ENCODE measurements at places on chromosomes 5 and 9.

DNA sequence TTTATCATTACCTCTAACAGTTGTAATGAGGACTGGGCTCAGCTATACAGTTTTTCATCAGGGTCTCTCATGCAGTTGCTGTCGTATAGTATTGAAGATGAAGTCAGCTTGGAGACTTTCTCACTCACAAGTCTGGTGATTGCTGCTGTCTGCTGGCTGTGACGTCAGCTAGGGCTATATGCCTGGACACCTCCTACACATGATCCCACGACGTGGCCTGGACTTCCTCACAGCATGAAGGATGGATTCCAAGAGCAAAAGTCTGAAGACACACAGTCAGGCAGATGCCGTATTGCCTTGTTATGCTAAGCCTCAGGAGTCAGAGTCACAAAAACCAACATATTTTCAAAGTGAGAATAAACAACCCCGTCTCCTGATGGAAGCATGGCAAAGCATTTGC lies 193.3 kb downstream of the LURAP1L start:
- no peak for DNase-seq

DNA sequence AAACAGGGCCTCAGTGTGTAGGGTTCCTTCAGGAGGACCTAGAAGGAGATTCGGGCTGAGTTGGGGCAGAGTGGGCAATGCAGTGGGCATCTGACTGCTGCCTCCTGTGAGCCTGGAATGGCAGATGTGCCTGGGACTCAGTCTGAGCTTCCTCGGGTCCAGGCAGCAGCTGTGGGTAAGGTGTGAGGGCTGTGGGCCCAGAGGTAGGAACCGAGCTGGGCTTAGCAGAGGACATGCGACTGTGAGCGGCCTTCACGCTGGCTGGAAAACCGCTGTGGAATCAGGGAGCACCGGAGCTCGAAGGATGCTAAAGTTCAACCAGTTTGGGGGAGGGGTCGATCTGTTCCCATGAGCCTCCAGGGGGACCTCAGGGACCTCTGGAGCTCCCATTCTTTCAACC lies 137.0 kb downstream of the PAX5 start:
- DNase-seq: no peak

- DNase-seq: no peak
Measured at GRCh38 chr9:114007991-114008666, 70.0 kb downstream of the AMBP start.

DNA sequence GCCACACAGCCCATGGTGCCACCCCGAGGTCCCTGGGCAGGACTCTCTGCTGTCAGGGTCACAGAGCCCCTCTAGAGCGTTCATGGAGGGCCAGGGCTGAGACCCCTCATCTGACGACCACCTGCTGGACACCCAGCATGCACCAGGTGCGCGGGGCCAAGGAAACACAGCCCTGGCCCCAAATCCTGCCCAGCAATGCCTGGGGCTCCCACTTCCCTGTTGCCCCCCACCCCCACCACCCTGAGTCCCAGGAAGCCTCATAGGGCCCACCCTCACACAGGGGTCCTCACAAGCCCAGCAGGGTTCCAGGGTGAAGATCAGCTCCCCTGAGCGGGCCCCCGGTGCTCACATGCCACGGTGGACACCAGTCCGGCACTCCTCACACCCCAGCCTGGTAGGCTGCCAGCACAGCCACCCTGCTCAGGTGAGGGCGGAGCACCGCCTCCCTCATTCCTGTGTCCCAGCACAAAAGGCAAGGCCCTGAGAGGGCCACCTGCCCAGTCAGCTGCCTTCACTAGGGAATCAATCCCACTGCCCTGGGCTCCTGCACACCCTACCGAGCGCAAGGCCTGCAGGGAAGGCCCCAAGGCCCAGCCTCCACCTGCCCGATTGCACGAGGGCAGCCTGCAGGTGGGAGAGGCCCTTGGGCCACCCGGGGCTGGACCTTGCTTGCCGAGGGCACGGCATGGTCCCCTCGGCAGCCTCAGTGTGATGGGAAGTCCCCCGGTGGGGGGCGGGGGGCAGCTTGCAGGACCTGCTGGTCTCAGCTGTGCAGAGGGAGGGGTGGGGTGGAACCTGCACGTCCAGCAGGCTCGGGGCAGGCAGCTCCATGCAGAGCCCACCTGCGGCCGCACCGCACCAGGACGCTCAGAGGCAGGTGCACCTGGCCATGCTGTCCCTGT lies 56.4 kb upstream of the UBAC1 start:
- no peak for DNase-seq

DNA sequence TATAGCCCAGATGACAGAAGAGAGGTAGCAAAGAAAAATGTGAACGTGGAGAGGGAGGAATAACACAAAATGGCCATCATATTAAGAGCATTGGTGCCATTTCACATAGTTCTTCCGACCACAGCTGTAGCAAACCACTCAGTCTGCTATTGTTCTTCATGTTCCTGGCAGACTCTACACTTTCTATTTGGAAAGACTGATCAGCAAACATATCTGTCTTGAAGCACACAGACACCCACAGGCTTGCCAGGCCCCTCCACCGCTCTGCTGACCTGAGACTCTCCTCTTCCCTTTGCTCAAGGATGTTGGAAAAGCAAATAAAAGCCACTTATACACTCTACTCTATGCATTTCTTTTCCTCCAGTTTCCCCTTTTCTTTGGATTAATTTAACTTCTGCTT lies 298.0 kb downstream of the FBXL7 start:
- no peak for DNase-seq

DNA sequence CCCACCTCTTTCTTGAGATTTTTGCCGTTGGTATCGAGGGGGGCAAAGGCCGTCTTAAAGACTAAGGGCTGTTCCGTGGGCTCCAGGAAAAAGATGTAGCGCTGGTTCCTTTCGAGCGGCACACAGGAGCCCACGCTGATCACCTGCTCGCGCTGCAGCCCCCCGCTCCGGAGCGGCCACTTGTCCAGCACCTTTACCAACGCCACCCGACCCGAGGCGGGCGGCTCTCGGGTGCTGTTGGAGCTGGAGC lies 781 bp downstream of the NRG2 start:
- DNase-seq: no peak

GRCh38 chr5:138504799-138505198 lies 38.2 kb downstream of the ETF1 start:
- no peak for DNase-seq

- no peak for DNase-seq
Measured at GRCh38 chr5:142295084-142295758, 29.6 kb downstream of the SPRY4 start.

DNA sequence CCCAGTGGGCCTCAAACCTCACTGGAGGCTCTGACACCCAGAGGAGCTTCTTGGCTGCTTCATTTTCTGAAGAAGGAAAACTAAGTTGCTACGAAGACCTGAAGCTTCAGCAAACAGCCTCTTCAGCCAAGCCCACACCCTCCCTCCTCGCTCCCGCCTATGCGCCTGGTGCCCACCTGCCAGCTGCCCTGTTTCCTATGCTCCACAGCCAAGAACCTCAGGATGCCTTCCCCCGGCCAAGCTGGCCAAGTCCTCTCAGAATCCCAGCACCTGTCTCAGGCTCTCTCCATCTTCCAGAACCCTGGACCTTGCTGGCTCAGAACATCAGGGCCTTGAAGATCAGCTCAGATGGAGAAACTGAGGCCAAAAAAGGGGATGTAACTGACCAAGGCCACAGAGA lies 60.4 kb downstream of the STK10 start:
- DNase-seq: no peak

DNA sequence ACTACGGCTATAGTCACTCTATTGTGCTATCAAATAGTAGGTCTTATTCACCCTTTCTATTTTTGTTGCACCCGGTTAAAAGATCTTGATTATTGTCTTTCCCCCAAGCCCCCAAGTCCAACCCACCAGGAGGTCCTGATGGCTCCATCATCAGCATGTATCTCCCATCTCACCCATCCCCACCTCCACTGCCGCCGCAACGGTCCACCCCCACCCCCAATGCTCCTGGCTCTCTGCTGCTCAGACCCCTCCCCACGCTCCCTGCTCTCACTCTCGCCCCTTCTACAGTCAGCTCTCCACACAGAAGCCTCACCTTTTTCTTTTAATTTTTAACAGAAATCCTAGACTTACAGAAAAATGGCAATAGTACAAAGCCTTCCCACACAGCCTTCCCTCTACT lies 51.5 kb upstream of the SH3PXD2B start:
- DNase-seq: no peak

GRCh38 chr5:151100681-151101080 lies 19.8 kb upstream of the TNIP1 start:
- DNase-seq: no peak

Measured in stimulated activated CD8-positive, alpha-beta memory T cell treated with anti-CD3 and anti-CD28 coated beads, Interleukin-7, amount 100 ng/mL, for 1 hour (primary cell).